ENCODE measurements at places on chromosomes 4 and X.
A peak's percentile ranks its signal among the peaks of the same experiment; 100 is the strongest.

- no peak for DNase-seq
Measured at GRCh38 chrX:65195621-65196020, 219.4 kb upstream of the ZC4H2 start.

GRCh38 chr4:95982516-95982915 is 142.6 kb downstream of the PDHA2 start:
- no peak for DNase-seq

DNA sequence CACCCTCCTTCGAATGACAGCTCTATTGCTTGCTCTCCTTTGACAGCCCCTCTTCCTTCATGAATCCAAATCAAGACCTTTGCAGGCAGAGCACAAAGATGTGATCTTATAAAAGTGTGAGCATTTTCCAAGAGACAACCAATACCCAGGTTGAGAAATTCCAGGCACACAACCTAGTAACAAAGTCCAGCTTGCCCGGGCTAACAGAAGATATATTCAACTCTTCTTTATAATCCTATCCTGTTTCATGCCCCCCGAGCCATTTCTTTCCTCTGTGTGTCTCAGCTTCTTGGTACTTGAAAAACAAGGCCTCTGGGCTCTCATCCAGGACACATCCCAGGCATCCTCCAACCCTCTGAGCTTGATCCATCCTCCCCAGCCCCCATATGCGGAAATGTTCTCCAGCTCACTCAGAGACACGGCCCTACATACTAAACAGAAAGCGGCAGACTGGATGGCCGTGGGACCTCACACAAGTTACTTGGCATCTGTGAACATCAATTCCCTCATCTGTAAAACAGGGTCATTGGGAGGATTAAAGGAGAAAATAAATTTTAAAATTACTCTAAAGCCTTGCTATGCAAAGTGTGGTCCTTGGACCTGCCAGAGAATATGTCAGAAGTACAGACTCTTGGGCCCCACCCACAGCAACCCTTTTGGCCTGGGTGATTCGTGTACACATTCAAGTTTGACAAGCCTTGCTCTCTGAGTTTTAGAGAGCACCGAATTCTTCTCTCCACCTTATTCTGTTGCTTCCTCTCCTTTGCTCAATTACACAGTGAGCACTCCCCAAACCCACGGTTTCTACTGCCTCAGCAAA is 627.0 kb downstream of the BCOR start:
- peak; percentile 59 for DNase-seq

DNA sequence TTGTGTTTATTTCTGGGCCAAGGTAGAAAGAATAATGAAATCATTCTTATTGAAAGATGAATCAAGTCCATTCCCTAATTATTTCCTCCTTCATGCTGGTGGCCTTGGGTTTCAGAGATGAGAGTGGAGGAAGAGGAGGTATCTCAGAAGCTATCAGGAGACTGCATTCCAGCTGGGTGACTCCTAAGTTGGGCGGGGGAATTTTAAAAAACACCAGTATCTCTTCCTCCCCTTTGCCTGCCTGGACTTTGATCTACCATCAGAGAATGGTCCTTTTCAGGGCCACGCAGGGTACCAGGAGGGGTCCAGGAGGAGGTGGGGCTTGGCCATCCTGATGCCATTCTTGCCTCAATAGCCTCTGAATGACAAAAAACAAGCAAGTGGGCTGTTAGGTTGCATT is 104.4 kb downstream of the ASMT start:
- DNase-seq, result peak; percentile 67

GRCh38 chr4:100786481-100786880 is 268.7 kb upstream of the EMCN start:
- no peak for DNase-seq

DNA sequence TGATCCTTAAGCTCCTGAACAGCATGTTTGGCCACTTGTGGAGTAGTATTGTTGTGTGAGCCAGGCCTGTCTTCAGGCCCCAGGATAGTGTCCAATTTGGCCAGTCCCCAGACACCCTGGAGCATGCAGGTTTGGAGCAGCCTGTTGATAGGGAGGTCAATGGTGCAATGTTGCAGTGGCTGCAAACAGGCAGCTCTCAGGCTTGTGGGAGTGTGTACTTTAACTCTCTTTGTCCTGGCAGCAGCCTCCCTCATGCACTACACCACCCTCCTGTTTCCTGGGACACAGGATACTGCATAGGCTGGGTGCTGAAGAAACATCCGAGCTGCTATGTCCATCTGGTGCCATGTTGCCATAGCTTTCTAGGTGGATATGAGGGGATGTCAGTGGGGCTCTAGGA is 24.0 kb downstream of the TECRL start:
- no peak for DNase-seq
